CD4-positive, alpha-beta T cell treated with Interleukin-2 at 100 ng/mL for 4 hours (primary cell): ENCODE measurements at places on chromosomes 3 and 15.

DNA sequence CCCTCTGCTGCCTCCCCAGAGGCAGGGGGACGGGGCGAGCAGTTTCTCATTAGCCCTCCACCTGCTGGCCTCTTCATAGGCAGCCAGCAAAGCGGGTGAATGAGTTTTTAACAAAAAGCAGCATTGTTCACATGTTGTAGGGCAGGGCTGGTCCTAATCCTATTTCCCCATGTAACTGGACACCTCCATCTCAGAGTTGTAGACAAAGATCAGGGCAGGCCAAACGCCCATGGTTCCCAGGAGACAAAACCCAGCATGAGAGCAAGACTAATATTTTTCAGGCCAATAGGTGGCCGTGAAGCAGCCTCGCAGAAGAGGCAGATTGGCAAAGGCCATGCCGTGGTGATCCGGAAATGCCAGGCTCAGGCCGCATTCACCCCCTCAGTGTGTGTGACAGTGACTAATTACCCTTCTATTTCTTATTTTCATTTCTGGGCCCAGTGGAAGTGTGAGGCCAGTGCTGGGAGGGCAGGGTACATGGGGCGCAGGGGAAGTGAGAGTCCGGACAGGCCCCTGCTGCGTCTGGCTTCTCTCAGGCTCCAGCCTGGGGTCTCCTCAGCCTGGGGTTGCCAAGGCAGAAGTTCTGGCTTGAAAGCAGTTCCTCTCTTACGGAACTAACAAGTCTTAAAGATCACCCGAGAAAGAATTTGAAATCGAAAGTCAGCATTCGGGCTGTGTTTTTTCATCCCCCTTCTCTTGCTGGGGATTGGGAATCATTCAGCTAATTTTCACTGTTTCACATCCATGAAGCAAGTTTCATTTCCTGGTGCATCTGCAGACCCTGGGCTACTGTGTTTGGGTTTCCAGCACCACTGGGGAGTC is 64.8 kb downstream of the BOC start:
- DNase-seq, result no peak

DNA sequence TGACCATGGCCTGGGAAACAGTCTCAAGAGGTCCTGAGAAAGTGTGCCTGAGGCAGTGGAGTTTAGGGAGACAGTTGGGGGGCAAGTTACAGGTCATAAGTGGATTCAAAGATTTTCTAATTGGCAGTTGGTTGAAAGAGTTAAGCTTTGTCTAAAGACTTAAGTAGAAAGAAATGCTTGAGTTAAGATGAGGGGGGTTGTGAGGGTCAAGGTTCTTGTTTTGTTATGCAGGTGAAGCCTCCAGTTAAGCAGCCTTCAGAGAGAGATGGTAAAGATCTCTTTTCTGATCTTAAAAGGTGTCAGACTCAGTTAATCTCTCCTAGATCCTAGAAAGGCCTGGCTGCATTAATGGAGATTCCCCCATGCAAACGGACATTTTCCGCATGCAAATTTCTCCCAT is 356.3 kb upstream of the C2CD4B start:
- no peak for DNase-seq

DNA sequence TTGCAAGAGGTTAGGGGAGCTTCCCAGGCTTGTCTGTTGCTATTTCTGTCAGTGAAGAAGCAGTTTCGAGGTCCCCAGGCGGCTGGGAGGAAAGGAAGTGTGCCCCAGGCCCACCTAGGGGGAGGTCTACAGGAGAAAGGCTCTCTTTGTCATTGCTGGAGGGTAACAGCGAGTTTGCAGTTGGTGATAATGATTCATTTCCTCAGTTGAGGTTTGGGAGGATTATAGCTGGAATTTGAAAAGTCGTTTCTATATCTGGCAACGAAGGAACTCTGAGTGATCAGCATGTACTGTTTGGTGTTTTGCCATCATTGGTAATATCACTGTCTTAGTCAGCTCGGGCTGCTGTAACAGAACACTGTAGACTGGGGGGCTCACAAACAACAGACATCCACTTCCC is 65.5 kb upstream of the UBE3A start:
- DNase-seq, result no peak

- DNase-seq, result no peak
These were observed 278.7 kb upstream of the SATB1 start for GRCh38 chr3:18703798-18704197.

- no peak for DNase-seq
These were observed 14.4 kb upstream of the PLSCR1 start for GRCh38 chr3:146558781-146559180.

DNA sequence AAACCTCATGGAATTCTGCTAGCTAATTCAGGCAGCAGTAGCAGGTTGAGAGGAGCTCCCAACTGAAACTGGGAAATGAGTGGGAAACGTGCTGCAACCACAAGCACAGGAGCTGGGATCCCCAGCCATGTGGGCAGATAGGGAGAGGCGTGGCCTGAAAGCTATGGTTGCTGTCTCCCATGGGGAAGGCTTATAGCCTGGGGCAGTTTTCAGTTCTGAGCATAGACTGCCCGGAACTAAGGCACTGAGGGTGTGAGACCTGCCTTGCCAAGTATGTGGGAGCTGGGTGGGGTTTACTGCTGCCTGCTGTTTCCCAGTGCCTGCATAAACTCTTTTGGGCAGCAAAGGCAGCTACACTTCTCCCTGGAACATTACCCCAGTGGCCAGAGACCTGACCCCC is 229.5 kb downstream of the TUSC7 start:
- DNase-seq, result no peak

DNA sequence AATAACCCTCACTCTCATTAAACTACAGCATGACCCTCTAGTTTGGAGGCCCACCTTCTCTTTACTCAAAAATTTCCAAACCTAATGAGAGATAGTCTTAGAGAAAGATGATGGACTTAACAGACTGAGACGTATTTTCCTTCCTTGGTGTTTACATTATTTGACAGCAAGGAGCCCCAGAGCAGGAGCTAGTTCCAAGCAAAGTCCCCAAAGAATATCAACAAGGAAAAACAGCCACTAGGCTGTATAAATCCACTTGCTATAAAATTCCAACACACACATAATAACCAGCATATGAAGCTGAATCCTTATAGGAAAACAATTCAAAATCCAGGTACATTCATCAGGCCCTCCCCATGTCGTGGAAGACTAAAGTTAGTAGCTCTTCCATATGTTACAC is 660.0 kb downstream of the FHIT start:
- DNase-seq, result no peak

DNA sequence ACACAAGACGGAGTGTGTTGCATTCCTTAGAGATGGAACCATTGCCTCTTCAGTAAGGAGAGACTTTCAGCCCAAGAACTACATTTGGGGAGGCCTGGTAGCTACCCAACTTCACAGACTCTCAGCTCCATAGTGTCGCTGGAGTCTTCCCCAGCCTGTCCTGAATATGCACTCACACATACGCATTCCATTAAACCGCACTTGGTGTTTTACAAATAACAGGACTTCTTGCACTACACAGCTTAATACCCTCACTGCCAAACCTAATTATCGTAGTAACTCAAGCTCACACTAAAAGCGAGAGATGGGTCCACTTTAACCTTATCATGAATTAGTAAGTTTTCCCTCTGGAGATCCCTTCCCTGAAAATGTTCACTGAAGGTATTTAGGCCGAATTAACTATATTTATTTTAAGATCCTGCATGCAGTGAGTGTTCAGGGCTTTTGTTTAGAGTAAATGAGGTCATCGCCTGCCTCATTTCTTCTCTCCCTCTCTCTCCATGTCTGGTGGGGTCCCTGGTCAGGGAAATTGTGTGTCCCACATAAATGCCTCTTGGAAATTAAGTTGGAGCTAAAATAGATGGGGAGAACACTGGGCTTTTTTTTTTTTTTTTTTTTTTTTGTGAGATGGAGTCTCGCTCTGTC is 171.9 kb downstream of the FAM43A start:
- no peak for DNase-seq

- peak; percentile 63 for DNase-seq
These were observed 61.3 kb downstream of the CRYBG3 start for GRCh38 chr3:97882975-97883598.

DNA sequence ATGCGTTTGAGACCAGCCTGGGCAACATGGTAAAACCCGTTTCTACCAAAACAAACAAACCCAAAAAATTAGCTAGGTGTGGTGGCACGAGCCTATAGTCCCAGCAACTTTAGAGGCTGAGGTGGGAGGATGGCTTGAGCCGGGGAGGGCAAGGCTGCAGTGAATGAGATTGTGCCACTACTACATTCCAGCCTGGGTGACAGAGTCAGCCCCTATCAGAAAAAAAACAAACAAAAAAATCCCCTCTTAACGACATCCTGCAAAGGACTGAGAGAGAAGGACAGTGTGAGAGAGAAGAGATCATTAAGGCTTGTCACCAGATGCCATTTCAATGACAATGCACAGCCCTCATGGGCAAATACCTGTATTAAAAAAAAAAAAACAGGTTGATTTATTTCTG is 266.7 kb upstream of the ATP10A start:
- DNase-seq, result no peak

DNA sequence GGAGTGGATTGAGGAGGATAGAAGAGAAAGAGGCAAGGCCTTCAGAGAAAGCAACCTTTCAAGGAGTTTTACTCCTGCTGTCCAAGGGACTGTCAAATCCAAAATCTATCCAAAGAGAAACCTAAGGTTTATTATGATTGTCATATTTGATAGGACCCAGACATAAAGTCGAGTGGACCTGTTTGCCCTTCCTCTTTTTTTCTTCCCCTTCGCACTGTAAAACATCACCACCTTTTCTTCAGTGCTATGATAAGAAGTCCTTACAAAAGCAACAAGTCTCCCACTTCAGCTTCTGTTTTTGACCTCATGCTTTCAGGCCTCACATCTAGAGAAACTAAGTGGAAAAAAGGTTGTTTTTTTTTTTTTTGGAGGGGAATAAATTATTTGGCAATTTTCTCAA is 73.0 kb downstream of the TRPC1 start:
- DNase-seq, result no peak

GRCh38 chr3:11230832-11231231 is 41.4 kb upstream of the ATG7 start:
- DNase-seq, result no peak

GRCh38 chr3:187191271-187191670 is 6.0 kb upstream of the RTP1 start:
- no peak for DNase-seq

GRCh38 chr3:155325263-155325835 is 31.9 kb upstream of the STRIT1 start:
- no peak for DNase-seq

DNA sequence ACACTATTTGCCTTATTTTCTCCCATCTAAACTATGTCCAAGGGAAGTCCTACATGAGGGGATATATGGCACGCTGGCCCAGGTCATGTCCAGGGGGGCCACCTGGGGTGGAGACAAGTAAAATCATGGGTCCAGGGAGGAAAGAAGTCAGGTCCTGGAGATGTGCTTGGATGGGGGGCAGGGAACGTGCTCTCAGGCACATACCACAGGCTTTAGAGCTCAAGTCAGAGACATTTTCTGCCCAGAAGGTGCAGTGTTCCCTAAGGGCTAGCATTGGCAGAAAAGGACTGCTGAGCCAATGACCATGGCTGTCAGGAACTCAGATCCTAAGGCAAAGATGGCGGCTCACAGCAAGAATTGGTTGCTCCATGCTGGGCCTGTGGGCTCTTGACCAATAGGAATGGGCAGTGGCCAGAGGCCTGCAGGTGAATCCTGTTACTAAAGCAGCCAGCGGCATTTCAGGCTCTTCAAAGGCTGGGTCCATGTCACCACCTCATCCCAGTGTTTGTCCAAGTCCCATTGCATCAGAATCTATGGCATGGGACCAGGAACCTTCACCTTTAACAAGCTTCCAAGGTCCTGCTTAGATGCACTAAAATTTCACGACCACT is 175.0 kb downstream of the RPLP1 start:
- DNase-seq, result no peak

- DNase-seq, result no peak
These were observed 97.7 kb downstream of the CD47 start for GRCh38 chr3:107992976-107993684.

DNA sequence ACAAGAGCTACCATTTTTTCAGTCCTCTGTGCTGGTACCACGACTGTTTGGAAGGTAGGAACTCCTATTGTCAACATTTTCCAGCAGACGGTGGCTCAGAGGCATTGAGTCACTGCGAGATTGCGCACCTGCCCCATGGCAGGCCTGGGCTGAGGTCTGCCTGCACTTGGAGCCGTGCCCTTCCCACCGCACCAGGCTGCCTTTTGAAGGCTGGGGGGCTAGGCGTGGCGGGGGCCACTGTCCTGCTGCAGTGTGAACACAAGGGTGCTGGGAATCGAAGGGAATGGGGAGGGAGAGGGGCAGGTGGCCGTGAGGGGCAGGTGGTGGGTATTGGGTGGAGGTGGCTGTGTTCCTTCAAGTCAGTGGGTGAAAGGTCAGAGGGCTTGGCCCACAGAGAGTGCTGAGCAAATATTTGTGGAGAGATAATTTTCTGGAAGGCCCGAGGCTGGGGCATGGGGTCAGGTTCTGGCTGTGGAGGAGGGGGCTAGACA is 16.3 kb downstream of the SNX33 start:
- DNase-seq, result no peak

GRCh38 chr15:89496155-89497098 is at the start of gene RHCG:
TSS of gene RHCG (minus strand) at chr15:89496583. CDS start at chr15:89496544, 39 bp downstream.
- DNase-seq, result no peak

GRCh38 chr3:144643771-144644198 is 672.2 kb downstream of the DIPK2A start:
- no peak for DNase-seq

GRCh38 chr15:74170875-74171578 is 2.5 kb upstream of the ISLR start:
- DNase-seq, result no peak

DNA sequence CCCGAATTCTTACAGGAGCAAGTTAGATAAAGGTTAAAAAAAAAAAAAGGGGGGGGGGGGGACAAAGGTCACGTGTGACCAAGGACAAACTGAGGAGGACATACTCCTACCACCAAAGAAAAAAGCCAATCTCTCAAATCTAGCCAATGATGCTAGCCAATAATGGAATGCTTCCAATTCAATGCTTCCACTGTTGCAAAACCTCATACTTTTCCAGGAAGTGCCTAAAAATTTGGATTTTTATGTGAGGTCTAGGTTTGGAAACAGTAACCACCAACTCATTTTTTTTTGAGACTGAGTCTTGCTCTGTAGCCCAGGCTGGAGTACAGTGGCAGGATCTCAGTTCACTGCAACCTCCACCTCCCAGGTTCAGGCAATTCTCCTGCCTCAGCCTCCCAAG is 11.4 kb downstream of the MSL2 start:
- no peak for DNase-seq

DNA sequence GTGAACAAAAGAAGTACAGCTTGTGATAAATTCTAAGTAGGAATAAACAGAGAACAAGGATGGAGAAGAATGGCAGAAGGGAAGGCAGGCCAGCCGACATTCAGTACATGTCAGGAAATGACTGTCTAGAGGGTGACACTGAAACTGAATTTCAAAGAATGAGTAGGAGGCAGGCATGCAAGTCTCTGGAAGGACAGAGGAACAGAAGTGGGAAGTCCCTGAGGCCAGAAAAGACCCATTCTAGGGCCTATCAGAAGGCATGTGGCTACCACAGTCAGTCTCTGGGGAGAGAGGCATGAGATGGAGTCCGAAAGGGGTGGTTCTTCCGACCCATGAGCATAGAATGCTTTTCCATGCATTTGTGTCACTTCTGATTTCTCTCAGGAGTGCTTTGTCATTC is 243.5 kb upstream of the UBE2E2 start:
- no peak for DNase-seq
